ENCODE measurements at places on chromosomes 1 and 21.

GRCh38 chr1:117795190-117795589, 134.2 kb downstream of the GDAP2 start:
- DNase-seq = no peak

GRCh38 chr21:32884062-32884461, 112.5 kb upstream of the PAXBP1 start:
- no peak for DNase-seq

GRCh38 chr1:198018529-198018928, 101.4 kb downstream of the LHX9 start:
- no peak for DNase-seq

- DNase-seq = no peak
Measured at GRCh38 chr21:18204931-18205330, 39.7 kb upstream of the CHODL start.

DNA sequence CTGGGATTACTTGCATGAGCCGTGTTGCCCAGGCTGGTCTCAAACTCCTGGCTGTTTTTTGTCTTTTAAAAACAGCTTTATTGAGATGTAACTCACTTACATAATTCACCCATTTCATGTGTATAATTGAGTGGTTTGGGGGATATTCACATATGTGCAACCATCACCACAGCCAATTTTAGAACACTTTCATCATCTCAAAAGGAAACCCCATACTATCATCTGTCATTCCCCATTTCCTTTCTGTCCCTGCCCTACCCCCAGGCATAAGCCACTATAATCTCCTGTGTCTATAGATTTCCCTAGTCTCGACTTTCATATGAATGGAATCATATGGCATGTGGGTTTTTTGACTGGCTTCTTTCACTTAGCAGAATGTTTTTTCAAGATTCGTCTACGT, 43.3 kb downstream of the GPR137B start:
- DNase-seq = no peak

DNA sequence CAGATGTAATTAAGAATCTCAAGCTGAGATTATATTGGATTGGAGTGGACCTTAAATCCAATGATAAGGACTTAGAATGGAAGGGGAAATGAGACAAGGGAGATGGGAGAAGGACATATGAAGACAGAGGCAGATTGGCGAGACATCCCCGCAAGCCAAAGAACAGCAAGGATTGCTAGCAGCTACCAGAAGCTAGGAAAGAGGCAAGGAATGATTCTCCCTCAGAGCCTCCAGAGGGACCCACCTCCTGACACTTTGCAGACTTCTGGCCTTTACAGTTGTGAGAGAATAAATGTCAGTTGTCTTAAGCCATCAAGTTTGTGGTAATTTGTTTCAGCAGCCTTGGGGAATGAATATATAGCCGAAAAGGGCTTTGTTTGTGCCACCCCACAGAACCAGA, 20.7 kb downstream of the METTL13 start:
- DNase-seq = no peak

DNA sequence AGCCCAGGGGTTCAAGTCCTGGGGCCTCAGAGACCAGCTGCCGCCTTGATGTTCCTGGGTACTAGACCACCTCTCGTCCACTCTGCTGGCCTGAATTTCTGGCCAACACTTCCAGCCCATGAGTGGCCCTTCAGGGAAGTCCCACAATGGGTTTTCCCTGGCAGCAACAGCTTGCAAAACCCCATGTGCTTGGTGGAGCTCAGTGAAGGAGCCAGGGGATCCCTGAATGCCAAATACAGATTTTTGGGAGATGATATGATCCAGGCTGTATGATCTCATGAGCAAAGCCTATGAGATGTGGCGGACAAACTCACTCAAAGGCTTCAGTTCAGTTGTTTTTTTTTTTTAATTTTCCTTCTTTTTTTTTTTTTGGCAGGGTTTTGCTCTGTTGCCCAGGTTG, 9.6 kb upstream of the RASSF5 start:
- no peak for DNase-seq

DNA sequence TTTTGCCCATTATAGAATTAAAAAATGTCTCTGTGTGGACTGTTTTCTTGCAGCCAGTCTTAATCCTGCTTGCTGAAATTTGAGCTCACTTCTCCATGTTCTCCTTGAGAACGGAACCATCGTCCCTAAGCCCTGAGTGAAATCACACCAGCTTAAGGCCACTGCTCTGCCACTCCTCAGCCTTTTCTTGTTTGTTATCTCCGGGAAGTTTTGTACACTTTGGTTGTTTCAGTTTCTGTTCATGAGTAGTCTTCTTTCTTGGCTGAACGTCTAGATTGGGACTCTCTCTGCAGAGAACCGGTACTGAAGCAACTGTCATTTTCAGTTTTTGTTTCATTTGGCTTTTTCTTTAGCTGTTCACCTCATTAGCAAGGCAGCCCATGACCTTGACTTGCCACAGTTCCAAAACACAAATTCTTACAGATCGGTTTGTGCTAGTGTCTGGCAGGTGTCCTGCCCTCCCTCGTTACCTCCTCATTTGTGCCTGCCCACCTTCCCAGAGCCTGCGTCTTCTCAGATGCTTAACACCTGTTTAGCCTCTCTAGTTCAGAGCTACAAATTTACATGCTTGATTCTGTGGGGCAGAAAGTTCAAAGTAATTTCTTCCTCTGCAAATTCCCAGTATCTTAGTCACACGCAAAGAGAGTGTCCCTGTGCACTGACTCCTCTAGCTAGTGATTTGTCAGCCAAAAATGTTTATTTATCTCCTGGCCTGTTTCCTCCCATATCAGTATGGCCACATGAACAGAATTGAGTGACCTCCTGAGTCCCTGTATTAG, 12.4 kb downstream of the PSEN2 start:
- no peak for DNase-seq

DNA sequence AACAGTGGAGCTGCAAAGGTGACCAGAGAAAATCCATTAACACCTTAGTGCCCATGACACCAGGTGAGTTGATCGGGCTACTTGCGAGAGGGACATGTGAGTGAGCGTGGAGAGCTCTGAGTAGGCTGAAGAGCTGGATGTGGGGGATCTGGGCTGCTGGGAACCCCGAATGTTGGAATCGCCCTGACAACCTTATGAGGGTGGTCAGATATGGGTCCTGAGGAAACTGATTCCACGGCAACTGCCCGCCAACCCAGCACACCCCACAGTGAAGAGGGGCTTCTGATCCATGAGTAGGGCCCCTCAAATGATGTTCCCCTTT, 705 bp upstream of the QSOX1 start:
- DNase-seq = no peak

- DNase-seq = no peak
Measured at GRCh38 chr1:15399710-15400109, 10.0 kb upstream of the EFHD2 start.

DNA sequence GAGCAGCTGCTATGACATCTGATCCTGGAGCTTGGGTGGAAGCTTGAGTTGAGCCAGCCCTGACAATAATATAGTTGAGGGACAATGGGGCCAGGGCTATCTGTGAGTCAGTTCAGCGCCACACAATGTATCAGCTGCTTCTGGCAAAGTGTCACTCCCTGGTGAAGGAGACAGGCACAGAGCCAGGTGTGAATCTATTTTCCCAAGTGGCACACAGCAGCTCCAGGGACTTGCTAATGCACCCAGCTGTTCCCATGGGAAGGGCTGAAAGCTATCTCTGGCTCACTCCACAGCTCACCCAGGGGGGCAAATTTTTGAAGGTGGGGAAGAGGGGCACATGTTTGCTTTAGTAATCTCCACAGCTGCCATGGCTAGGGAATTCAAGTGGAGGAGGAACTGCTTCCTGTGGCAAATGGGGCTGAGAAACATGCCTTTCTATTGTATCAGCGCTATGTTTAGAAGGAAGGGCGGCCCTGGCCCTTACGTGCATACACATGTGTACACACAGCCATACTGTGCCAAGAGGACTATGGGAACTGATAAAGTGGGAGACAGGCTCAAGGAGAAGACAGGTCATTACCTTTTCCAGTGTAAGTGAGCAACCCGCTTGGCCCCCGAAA, 2.2 kb downstream of the CYB5R1 start:
- no peak for DNase-seq

- DNase-seq = no peak
Measured at GRCh38 chr1:246372559-246372958, 134.5 kb downstream of the SMYD3 start.

DNA sequence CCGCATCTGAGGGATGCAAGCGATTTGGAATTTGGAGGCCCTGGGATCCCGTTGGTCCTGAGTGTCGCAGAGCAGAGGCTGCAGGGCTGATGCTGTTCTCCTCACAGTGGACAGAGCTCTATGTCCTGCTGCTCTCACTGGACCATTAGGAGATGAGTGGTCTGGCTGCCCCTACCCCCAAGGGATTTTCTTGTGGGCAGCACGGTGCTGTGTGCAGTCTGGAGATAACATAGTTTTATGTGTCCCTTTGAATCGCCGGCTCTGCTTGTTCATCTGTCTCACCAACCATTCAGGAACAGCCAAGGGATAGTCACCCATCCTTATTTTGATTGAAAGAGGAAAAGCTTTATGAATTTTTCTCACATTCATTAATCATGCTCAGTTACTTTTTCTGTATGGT, 49.9 kb downstream of the CHRM3 start:
- DNase-seq = no peak

DNA sequence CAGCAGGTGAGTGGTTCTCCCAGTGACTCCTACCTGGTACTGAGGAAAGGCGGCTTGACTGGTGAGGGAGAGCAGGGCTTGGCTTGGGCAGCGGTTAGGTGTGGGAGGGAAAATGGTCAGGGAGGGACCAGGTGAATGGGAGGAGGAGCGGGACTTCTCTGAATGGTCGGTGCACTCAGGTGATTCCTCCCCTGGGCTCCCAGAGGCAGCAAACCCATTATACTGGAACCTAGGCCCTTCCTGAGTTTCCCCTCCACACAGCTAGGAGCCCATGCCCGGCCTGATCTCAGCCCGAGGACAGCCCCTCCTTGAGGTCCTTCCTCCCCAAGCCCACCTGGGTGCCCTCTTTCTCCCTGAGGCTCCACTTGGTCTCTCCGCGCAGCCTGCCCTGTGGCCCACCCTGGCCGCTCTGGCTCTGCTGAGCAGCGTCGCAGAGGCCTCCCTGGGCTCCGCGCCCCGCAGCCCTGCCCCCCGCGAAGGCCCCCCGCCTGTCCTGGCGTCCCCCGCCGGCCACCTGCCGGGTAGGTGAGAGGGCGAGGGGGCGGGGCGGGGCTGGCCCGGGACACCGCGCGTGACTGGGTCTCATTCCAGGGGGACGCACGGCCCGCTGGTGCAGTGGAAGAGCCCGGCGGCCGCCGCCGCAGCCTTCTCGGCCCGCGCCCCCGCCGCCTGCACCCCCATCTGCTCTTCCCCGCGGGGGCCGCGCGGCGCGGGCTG, 2.3 kb downstream of the ARTN start:
- no peak for DNase-seq

DNA sequence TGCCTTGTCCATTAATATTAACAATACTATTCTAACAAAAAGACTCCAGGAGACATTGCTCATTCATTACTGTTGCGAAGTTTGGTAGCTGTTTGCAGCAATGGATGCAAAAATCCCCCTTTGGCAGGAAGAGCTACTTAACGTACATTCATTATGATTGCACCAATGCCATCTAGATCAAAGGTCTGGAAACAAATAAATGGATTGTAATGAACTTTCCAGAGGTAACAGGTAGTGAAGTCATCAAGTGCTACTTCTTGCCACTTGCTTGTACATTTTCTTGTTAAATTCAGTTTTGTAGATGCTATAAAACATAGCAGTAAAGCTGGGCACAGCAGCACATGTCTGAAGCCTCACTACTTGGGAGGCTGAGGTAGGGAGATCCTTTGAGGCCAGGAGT, 93.9 kb downstream of the DDAH1 start:
- no peak for DNase-seq

GRCh38 chr1:205948039-205948438, 4.8 kb upstream of the SLC26A9 start:
- no peak for DNase-seq

DNA sequence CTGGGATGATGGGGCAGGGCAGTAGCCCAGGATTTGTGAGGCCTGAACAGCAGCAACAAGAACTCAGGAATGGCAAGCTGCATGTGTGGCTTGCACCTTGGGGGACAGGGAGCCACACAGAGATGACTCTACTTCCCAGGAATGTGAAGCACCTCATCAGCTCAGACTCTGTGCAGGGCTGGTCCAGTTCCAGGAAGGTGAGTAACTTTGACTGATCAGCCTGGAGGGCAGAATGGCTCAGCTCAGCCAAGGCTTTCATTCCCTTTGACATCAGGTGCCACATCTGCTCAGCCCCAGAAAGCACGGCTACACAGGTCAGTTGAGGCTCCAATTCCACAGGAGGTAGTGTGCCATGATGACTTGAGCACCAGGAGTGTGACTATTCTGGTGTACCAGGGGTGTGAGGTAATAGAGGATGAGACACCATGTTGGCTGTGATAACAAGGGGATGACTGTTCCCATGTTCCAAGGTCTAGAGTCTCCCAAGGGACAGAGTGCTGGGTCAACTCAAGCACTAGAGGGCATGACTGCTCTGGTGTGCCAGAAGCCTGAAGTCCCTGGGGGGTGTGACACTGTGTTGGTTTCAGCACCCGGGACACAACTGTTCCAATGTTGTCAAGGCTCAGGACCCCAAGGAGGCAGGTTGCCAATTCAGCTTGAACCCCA, 625.8 kb upstream of the ADGRL2 start:
- no peak for DNase-seq

DNA sequence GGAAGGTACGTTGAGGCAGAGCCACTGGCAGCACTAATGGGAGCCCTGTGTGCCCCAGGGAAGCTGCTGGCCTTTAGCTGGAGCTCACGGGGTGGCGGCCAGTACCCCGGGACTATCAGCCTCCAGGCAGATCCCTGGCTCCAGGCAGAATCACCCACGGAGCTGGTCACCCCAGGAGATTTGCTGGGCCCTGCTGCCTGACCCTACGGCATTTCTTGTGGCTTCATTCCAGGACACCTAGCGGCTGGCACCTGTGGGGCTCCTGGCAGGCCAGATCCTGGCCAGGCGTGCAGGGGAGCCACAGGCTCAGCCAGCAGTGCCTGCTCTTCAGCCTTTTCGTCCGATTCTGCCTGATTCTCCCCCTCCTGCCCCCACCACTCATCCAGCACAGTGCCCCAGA, 7.1 kb downstream of the PADI1 start:
- no peak for DNase-seq

- DNase-seq = no peak
Measured at GRCh38 chr1:177082855-177083693, 81.4 kb downstream of the ASTN1 start.

DNA sequence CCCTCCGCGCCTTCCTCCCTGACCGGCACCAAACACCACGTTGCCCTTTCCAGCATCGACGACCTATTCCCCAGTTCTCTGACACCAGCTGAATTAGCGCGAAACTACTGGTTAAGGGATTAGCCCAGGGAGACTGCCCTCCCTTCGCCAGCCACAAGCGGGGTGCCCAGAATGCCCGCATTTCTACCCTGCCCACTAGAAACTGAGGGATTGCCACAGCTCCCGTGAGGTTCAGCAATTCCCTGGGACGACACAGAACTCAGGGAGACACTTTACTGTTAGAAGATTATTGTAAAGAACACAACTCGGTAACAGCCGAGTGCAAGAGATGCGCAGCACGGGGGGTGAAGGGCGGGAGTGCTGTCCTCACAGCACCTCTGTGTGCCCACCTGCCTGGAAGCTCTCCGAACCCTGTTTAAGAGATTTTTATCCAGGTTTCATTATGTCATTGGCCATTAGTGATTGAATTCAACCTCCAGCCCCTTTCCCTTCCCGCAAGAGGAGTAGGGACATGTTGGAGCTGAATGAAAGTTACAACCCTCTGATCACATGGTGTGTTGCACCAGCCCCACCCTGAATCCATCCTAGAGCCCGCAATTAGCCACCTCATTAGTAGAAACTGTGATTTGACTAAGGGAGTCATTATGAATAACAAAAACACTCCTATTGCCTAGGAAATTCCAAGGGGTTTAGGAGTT, 15.8 kb upstream of the RIPPLY3 start:
- DNase-seq = no peak

- DNase-seq = no peak
Measured at GRCh38 chr1:206944703-206945102, 1.6 kb downstream of the PIGR start.

GRCh38 chr1:28144203-28145135, 32.0 kb downstream of the PTAFR start:
- no peak for DNase-seq
